Stimulated activated CD4-positive, alpha-beta T cell treated with anti-CD3 and anti-CD28 coated beads, Interleukin-2, amount 100 ng/mL, for 24 hours (primary cell): ENCODE measurements at places on chromosomes 12 and 14.

DNA sequence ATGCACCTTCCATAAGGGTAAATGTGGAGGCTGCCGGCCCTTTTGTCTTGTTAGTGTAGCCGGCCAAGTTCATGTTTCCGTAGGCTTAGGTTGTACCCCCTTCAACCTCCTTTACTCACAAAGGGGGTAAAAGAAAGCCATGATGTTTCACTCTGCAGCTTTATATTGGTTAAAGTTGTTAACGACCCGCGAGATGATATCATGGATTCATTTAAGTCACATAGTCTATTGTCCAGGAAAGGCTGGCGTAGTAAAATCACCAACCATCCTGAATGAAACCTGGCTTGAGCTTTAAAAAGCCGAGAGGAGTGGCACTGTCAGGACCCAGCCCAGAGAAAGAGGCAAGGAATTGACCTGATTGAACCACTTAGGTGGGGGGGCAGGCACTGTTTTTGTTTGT, 1.3 kb downstream of the UNG start:
- DNase-seq = no peak

DNA sequence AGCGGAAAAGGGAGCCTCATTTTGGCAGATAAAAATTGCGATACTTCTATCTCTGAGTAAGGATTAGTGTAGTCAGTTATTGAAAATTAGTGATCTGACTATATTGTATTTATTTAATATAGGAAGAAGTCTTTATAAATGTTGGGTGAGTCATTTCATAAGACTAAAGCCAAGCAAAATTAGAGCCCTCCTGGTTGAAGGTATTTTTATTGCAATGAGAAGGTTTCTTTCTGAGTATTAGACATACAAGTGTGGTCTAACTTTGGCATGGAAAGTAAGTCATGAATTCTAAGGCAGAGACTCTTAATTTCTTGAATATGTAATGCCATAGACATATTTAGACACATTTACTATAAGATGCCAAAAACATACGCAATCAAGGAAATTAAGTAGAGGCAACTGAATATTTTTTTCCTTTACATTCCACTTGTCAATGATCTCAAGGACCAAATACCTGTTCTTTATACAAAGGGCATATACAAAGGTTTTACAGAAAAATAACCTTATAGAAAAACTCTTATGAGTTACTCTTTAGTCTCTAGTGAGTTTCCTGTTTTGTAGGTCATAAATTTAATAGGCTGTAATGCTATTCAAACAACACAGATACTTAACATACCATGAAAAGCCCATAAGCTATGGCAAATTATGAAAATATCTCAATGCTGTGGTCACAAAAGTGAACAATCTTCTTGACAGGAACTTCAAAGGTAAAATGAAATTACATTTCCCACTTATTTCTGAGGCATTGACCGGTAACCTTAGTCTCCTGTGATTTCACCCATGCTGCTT, 156.6 kb upstream of the BTG1 start:
- no peak for DNase-seq

- DNase-seq = no peak
Measured at GRCh38 chr14:67241411-67242167, at the start of gene PALS1. Gene PALS1, plus strand, starts transcription at chr14:67241435. Its CDS starts 37,736 bp downstream, at chr14:67279171.

- peak; percentile 39 for DNase-seq
Measured at GRCh38 chr14:100900837-100901390, 2.6 kb downstream of the RTL1 start.

- DNase-seq = no peak
Measured at GRCh38 chr12:46478123-46478522, 105.5 kb upstream of the SLC38A2 start.
